ENCODE measurements at places on chromosomes 2 and 18.

GRCh38 chr2:166188084-166188483 lies 60.3 kb upstream of the SCN1A start:
- DNase-seq: no peak
- H3K27ac ChIP-seq: no peak overlapping the region
- H3K4me3 ChIP-seq: no peak overlapping the region
- no peaks in the 10 kb centered on the region for H3K36me3 ChIP-seq
- no peaks in the 10 kb centered on the region for H3K4me1 ChIP-seq
- no peaks in the 10 kb centered on the region for H3K27me3 ChIP-seq

GRCh38 chr2:150477347-150477746 lies 10.1 kb downstream of the RND3 start:
- no peaks in the 10 kb centered on the region for H3K27me3 ChIP-seq
- no peaks in the 10 kb centered on the region for H3K36me3 ChIP-seq
- peaks cover 20% of the 10 kb centered on the region for H3K4me1 ChIP-seq
- H3K4me3 ChIP-seq: no peak overlapping the region
- H3K27ac ChIP-seq: no peak overlapping the region
- DNase-seq: no peak

- H3K4me3 ChIP-seq: no peak overlapping the region
- DNase-seq: no peak
- no peaks in the 10 kb centered on the region for H3K27me3 ChIP-seq
- no peak overlapping the region for H3K27ac ChIP-seq
- H3K4me1 ChIP-seq: peaks cover 6% of the 10 kb centered on the region
- H3K36me3 ChIP-seq: no peaks in the 10 kb centered on the region
Observed at GRCh38 chr2:111705239-111705638, 178.8 kb downstream of the ANAPC1 start.

- H3K36me3 ChIP-seq: no peaks in the 10 kb centered on the region
- H3K4me1 ChIP-seq: no peaks in the 10 kb centered on the region
- DNase-seq: no peak
- no peaks in the 10 kb centered on the region for H3K27me3 ChIP-seq
- H3K4me3 ChIP-seq: no peak overlapping the region
- H3K27ac ChIP-seq: no peak overlapping the region
Observed at GRCh38 chr2:65198737-65199136, 28.9 kb upstream of the ACTR2 start.

DNA sequence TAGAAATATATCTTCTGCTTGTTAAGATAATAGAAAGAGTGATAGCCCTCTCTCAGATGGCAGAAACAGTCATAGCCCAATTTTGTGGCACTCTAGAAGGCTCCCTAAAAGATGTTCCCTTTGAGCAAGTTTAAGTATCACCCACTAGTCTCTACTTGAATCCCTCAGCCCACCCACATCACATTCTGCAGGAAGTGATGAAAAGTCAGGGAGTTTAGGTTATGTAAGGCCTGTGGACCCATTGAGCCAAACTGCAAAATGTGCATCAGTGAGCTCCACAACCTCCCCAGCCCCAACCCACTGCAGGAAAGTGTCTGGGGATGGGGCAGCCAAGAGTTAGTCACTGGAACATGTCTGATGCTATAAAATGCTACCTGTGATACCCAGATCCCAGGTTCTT lies 25.6 kb downstream of the ANKRD44 start:
- H3K27me3 ChIP-seq: no peaks in the 10 kb centered on the region
- no peak for DNase-seq
- no peak overlapping the region for H3K4me3 ChIP-seq
- H3K4me1 ChIP-seq: peaks cover 5% of the 10 kb centered on the region

- no peaks in the 10 kb centered on the region for H3K27me3 ChIP-seq
- no peak overlapping the region for H3K4me3 ChIP-seq
- H3K27ac ChIP-seq: no peak overlapping the region
- H3K36me3 ChIP-seq: peaks cover 31% of the 10 kb centered on the region
- H3K4me1 ChIP-seq: peaks cover 33% of the 10 kb centered on the region
Observed at GRCh38 chr18:3457261-3457724, 7.3 kb downstream of the TGIF1 start.

DNA sequence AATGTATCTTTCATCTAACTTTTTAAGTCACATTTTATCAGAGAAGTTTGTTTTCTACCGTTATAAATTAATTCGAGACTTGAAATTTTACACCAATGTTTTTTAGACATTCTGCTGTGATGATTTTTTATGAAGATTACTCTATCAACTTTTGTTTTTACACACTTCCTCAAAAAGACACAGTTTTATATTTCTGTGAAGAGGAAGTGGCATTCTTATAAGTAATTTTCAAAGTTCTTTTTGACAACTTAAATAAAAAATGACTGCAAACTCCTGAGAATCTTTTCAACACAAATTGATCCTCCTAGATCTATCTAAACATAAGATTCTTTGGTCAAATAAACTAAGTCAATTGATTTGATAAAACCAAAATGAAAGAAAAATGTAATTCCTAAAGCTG lies 13.7 kb downstream of the ANKRD44 start:
- H3K4me3 ChIP-seq: no peak overlapping the region
- H3K36me3 ChIP-seq: no peaks in the 10 kb centered on the region
- no peaks in the 10 kb centered on the region for H3K27me3 ChIP-seq
- DNase-seq: no peak

DNA sequence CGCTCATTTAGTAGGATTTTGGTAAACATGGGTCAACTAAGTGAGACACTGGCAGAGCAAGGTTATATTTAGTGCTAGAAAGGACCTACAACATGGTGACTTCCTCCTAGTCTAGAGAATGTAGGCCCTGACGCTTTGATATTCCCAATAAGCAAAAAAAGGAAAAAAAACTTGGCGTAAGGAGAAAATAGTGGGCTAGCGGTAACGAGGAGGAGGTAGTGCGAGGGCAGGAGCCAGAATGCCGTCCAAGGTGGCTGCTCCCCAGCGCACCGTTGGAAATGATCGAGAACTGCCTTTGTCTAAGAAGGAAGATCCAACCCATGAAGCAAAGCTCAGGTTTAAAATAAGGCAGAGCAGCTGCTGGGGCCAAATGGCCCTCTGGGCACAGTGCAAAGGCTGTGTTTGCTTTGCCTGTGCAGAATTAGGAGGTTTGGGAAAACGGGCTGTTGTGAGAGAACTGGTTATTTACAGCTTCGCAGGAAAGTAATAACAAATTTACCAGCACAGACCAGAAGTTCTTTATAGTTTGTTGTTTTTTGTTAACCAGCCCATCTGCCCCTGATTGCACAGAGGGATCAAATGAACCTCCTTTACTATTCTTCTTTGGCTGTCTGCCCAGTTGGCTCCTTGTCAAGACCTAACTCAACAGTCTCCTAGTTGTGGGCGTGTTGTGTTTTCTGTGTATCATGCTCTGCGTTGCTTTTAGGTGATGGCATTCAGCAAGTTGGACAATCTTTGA lies 86.6 kb downstream of the ITGB1BP1 start:
- no peak overlapping the region for H3K4me3 ChIP-seq
- no peaks in the 10 kb centered on the region for H3K27me3 ChIP-seq
- H3K36me3 ChIP-seq: no peaks in the 10 kb centered on the region

- no peaks in the 10 kb centered on the region for H3K27me3 ChIP-seq
- H3K4me1 ChIP-seq: no peaks in the 10 kb centered on the region
- no peak for DNase-seq
- H3K4me3 ChIP-seq: no peak overlapping the region
- no peaks in the 10 kb centered on the region for H3K36me3 ChIP-seq
Observed at GRCh38 chr2:219844401-219845091, 217.1 kb downstream of the SLC4A3 start.

DNA sequence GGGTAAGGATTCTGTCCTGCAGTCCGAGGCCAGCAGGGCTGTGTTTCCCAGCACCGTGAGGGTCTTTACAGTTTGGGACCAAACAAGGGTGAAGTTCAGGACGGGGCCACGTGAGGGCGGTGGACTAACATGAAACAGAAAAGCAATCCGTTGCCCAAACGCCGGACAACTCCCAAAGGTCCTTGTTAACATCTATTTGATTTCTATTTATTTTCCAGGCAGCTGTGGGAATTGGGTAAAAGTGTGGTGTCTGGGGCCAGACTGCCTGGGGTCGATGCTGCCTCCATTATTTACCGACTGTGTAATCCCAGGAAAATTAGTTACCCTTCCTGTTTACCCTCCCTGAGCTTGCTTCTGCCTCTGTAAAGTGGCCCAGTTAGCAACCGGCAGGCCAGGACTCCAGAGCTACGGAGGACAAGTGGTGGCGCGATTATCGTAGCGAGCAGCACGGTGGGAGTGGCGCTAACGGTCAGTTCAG lies 66.3 kb upstream of the TCF7L1 start:
- no peak overlapping the region for H3K27ac ChIP-seq
- H3K27me3 ChIP-seq: no peaks in the 10 kb centered on the region
- DNase-seq: peak; percentile 57

GRCh38 chr18:56085551-56085950 lies 497.6 kb upstream of the TCF4 start:
- no peak for DNase-seq
- no peaks in the 10 kb centered on the region for H3K36me3 ChIP-seq
- H3K27ac ChIP-seq: no peak overlapping the region
- H3K27me3 ChIP-seq: no peaks in the 10 kb centered on the region
- peaks cover 6% of the 10 kb centered on the region for H3K4me1 ChIP-seq

DNA sequence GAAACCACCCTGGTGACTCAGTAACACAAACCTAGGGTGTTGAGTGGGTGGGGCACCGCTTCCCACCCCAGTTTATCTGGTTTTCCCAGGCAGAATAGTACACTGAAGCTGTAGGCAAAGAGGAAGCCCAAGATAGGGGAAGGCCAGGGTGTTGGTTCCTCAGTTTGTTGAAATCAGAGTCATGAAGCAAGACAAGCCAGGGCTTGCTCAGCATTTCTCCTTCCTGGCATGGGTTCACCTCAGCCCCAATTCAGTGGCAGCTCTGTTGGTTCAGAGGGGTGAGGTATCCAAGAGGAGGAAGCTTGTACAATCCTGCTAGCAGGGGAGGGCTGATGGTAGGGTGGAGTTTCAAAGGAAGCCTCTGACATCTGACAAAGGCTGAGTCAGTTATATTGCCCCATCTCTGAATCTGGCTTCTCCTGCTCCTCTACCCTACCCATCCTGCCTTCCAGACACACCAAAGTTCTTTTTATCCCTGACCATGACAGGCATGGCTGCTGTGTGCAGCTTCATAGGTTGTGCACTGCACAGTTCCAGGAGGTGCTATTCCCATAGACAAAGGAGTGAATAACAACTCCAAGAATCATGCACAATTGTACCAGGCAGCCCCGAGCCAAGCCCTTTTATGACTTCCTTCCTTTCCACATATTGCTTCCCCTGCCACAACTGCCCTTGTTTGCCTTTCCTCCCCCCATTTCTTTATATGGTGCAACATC lies 24.9 kb upstream of the RAB10 start:
- DNase-seq: peak; percentile 47
- H3K27me3 ChIP-seq: no peaks in the 10 kb centered on the region
- H3K4me1 ChIP-seq: peaks cover 21% of the 10 kb centered on the region
- no peaks in the 10 kb centered on the region for H3K36me3 ChIP-seq

DNA sequence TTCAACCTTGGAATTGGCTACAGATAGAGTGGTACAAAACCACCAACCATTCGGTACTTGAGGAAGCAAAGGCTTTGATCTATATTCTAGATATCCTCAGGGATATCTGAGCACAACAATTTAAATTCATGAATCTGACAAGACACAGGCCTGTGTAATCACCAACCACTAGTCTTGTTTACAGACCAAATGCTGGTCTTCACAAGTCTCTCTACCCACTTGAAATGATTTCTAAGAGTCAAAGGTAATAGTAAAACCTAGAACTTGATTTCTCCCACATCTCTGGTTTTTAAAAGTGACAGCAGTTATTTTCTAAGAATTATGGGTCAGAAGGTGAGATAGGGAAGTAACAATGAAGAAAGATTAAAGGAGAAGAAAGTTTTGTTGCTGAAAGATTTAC lies 613.7 kb upstream of the ACVR2A start:
- H3K4me3 ChIP-seq: no peak overlapping the region
- no peaks in the 10 kb centered on the region for H3K27me3 ChIP-seq
- no peak overlapping the region for H3K27ac ChIP-seq
- no peaks in the 10 kb centered on the region for H3K4me1 ChIP-seq
- DNase-seq: no peak

GRCh38 chr2:46857871-46858701 lies 57.5 kb downstream of the MCFD2 start:
- no peaks in the 10 kb centered on the region for H3K27me3 ChIP-seq
- no peak overlapping the region for H3K4me3 ChIP-seq
- DNase-seq: no peak
- no peaks in the 10 kb centered on the region for H3K36me3 ChIP-seq
- H3K27ac ChIP-seq: no peak overlapping the region

- no peak overlapping the region for H3K4me3 ChIP-seq
- no peaks in the 10 kb centered on the region for H3K27me3 ChIP-seq
- no peaks in the 10 kb centered on the region for H3K36me3 ChIP-seq
Observed at GRCh38 chr2:239290618-239291474, 110.0 kb downstream of the HDAC4 start.

GRCh38 chr2:225465827-225466226 lies 66.3 kb downstream of the NYAP2 start:
- no peak overlapping the region for H3K4me3 ChIP-seq
- no peaks in the 10 kb centered on the region for H3K4me1 ChIP-seq
- H3K27ac ChIP-seq: no peak overlapping the region
- DNase-seq: no peak

DNA sequence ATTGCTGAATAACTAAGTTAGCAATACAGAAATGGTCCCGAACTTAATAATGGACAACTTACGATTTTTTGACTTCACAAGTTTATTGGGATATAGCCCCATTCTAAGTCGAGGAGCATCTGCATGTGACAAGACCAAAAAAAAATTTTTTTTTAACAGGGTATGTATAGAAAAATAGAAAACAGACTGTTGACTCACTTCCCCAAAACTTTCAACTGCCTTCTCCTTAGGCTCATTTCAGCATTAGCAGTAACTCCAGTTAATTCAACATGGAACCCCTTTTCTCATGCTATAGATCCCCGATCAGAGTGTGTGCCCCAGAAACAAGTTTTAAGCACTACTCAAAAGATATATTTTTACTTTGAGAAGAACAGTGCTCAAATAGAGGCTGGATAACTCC lies 5.4 kb downstream of the CD302 start:
- H3K27me3 ChIP-seq: no peaks in the 10 kb centered on the region
- peaks cover 9% of the 10 kb centered on the region for H3K4me1 ChIP-seq
- no peak overlapping the region for H3K27ac ChIP-seq
- no peak for DNase-seq
- H3K36me3 ChIP-seq: no peaks in the 10 kb centered on the region

GRCh38 chr18:9897129-9897528 lies 11.4 kb downstream of the TXNDC2 start:
- H3K36me3 ChIP-seq: no peaks in the 10 kb centered on the region
- H3K27me3 ChIP-seq: no peaks in the 10 kb centered on the region
- H3K27ac ChIP-seq: no peak overlapping the region
- no peak overlapping the region for H3K4me3 ChIP-seq

DNA sequence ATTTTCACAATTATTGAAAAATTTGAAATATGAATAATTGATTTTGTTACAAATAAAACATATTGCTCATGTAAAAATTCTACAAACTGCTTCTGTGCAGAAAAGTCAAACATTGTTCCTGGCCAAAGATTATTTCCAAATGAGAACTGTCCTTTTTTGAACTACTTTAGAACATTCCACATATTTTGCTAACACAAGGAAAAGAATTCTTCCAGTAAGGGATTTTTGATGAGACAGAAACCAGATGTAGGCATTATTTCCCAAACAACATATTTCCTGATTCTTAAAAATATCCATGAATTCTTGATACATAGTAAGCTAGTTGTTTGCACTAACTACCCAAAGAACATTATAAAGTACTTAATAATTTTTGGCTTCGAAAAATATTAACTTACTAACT lies 715.2 kb downstream of the CCDC85A start:
- DNase-seq: no peak
- no peak overlapping the region for H3K27ac ChIP-seq
- no peaks in the 10 kb centered on the region for H3K4me1 ChIP-seq
- no peaks in the 10 kb centered on the region for H3K27me3 ChIP-seq

GRCh38 chr2:84494070-84494469 lies 22.2 kb upstream of the DNAH6 start:
- no peaks in the 10 kb centered on the region for H3K36me3 ChIP-seq
- no peak overlapping the region for H3K4me3 ChIP-seq
- no peak overlapping the region for H3K27ac ChIP-seq

Measured in adrenal gland (tissue), 19 donors.